ENCODE measurements at places on chromosomes 4 and X.

- DNase-seq, result no peak
Measured at GRCh38 chrX:5726224-5726623, 502.4 kb downstream of the NLGN4X start.

DNA sequence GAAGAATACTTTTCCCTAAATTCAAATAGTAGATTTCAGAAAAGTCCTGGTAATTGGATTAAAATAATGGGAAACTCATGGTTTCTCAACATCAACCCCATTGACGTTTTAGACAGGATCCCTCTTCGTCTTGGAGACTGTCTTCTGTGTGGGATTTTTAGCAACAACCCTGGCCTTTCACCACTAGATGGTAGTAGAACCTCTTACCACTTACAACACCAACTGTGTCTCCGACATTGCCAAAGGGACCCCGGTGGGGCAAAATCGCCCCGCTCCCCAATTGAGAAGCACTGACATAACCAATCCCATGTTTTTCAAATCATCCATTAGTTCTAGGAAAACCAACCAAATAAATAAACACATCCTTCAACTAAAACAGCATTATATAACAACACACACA is 16.9 kb upstream of the ANOS1 start:
- DNase-seq, result no peak

DNA sequence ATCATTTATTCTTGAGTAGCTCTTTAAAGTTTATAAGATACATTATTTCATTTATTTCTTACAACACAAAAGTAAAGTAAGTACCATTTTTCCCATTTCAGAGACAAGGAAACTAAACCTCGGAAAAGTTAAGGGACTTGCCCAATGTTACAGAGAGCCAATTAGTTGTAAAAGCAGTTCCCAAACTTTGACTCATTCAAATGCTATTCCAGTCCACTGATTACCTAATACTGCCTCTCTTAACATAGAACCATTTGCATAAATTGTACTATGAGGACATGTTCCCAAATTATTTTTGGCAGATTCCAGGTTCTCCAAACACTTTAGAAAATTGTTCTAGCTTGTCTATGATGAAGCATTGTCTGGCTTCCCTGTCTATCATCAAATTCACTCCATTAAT is 45.6 kb upstream of the GRIA3 start:
- DNase-seq, result no peak

DNA sequence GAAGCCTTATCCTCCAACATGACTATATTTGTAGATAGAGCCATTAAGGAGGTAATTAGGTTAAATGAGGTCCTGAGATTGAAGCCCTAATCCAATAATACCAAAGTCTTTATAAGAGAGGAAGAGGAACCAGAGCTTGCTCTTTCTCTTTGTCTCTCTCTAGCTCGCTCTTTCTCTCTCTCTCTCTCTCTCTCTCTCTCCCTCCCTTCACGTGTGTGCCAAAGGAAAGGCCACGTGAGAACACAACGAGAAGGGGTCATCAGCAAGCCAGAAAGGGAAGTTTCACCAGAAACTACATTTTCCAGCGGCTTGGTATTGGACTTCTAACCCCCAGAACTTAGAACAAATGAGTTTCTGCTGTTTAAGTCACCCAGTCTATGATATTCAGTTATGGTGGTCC is 1540.5 kb downstream of the C4orf33 start:
- no peak for DNase-seq

DNA sequence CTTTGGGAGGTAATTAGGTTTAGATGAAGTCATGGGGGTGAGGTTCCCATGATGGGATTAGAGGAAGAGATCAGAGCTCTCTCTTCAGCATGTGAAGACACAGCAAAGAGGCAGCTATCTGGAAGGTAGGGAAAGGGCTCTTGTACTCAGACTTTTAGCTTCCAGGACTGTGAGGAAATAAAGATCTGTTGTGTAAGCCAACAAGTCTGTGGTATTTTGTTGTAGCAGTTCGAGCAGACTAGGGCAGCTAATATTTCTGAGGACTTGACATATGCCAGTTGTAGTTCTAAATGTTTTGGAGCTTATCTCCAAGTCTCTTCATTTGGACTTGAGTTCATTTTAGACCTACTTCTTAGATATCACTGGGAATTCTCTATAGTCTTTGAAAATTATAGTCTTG is 137.3 kb upstream of the PDE5A start:
- DNase-seq, result no peak

DNA sequence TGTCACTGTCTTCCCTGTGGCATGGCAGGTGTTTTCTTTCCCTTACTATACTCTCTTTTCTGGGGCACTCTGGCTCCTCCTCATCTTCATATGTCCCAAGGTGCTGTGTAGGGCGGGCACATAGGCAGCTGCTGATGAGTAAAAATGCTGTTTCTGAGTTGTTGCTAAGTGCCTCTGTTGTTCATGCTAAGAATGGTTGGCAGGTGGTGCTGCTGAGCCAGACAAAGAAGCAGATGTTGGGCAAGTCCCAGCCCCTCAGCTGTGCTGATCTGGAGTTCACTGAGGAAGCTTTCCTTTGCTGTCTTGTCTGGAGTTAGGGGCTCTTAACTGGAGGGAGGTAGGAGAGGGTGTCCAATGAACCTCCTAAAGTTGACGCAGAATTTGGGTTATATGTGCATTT is 40.6 kb downstream of the HADH start:
- no peak for DNase-seq

Data from LNCaP clone FGC (cell line).